ENCODE measurements at places on chromosomes 4 and X.

- DNase-seq: no peak
Observed at GRCh38 chr4:36712013-36712412, 430.6 kb downstream of the DTHD1 start.

- DNase-seq: peak; percentile 14
Observed at GRCh38 chr4:151961456-151961855, 200.6 kb upstream of the GATB start.

DNA sequence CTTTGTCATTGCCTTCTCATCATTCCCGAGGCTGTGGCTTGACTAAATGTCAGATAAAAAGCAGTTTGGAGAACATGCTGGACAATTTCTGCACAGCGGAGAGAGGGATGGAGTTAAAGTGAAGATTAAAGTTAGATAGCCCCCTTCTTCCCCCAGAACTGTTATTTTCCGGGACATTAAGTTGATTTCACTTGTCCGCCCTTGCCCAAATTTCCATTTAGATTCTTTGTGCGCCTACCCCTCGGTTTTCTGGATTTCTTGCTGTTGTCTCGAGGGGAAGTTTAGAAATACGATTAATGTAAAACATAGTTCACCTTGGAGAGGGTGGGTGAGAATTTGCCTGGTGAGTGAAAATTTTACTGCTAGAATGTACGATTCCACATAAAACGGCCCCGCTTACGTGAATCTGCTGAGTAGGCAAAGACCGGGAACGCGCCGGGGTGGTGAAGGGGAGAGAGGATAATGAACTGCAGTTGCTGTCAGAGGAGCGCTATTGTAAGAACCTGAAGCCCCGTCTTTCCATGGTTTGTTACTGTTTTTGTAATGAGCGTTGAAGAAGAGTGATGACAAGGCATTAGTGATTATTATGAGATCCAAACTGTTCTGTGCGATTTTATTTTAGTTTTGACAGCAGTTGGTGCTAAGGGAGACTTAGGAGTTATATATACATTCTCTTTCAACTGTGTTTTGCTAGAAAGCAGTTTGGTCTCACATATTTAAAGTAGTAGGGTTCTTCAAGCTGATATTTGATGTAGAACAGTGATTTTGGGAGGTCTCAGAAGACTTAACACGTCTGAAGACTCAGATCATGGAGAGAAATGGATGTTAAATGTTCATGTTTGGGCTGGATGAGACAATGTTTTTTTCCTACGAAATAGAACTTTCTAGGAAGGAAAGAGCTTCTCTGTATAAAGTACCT lies 73.0 kb downstream of the AFF1 start:
- peak; percentile 18 for DNase-seq

DNA sequence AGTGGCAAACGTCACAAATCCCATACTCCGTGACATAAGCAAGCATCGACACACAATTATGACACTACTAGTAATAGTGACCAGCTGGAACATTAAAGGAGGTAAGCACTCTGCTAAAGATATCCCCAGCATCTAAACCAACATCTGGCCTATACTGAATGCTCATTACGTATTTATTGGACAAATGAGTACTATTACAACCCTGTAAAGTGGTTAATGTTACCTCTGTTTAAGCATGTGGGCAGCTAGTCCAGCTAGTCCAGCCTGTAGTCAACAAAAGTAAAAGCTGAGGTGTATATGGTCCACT lies 419 bp upstream of the RPGR start:
- DNase-seq: no peak

- no peak for DNase-seq
Observed at GRCh38 chrX:43677993-43678392, 21.9 kb downstream of the MAOA start.

GRCh38 chr4:63937961-63938360 lies 471.3 kb downstream of the TECRL start:
- DNase-seq: no peak

GRCh38 chr4:126058596-126058995 lies 743.8 kb downstream of the FAT4 start:
- no peak for DNase-seq

DNA sequence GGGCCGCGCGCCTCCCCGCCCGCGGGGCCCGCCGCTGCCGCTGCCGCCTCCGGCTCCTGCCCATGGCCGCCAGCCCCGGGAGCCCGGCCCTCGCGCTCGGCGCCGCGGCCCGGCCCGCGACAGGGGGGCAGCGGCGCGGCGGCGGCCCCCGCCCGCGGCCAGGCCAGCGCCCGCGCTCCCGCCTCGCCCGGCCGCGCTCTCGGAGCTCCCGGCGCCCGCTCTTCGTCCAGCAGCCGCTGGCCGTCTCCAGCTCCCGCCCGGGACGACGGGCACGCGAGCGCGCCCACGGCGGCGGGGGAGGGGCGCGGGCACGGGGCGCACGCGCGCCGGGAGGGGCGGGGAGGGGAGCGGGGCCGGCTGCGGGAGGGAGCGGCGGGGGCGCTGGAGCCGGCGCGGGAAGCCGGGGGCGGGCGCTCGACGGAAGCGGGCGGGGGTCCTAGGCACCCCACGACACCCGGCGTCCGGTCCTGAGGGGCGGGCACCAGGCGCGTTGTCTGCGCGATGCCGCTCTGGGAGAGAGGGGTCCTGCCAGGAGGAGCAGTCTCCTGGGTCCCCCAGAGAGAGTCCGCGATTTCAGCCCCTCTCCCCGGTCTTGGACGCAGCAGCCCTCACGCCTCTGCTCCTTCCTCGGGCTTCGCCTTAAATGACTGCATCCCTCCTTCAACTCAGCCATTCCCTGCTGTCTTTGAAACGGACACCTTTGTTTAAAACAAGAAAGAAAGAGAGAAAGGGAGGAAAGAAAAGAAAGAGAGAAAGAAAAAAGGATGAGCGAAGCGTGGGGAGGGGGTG lies 490 bp upstream of the PDZD4 start:
- DNase-seq: no peak

- DNase-seq: no peak
Observed at GRCh38 chr4:87807402-87807801, 8.0 kb downstream of the IBSP start.

DNA sequence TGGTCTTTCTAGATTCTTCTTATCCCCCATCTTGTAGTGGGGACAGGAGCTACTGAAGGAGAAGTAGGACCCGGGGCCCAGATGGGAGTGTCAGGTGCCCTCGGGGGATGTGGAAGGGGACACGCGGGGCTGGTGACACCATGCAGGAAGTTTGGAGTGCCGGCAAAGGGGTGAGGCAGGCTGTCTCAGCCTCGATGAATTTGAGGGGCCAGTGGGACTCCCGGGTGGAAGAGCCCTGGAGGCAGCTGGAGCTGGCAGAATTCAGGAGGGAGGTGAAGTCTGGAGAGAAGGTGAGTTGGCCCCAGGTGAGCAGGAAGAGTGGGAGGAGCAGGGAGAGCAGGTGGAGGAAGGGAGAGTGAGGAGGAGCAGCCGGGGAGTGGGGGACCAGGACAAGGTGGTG lies 101.7 kb downstream of the CPZ start:
- no peak for DNase-seq
